DND-41 (cell line): ENCODE measurements at places on chromosomes 7 and 10.

- no peak overlapping the region for H3K27ac ChIP-seq
- H3K27me3 ChIP-seq, result no peaks in the 10 kb centered on the region
- no peaks in the 10 kb centered on the region for H3K4me1 ChIP-seq
- no peaks in the 10 kb centered on the region for H3K36me3 ChIP-seq
- no peak overlapping the region for H3K4me3 ChIP-seq
Observed at GRCh38 chr7:75967055-75967454, 27.3 kb downstream of the TMEM120A start.

GRCh38 chr10:28089467-28089866, 90.6 kb upstream of the ODAD2 start:
- no peak for DNase-seq
- no peaks in the 10 kb centered on the region for H3K36me3 ChIP-seq
- H3K4me3 ChIP-seq, result no peak overlapping the region
- H3K27me3 ChIP-seq, result no peaks in the 10 kb centered on the region
- no peaks in the 10 kb centered on the region for H3K4me1 ChIP-seq

GRCh38 chr7:144785521-144785920, 50.3 kb downstream of the TPK1 start:
- DNase-seq, result no peak
- H3K4me1 ChIP-seq, result no peaks in the 10 kb centered on the region
- no peak overlapping the region for H3K4me3 ChIP-seq
- H3K27ac ChIP-seq, result no peak overlapping the region
- no peaks in the 10 kb centered on the region for H3K36me3 ChIP-seq
- no peaks in the 10 kb centered on the region for H3K27me3 ChIP-seq

GRCh38 chr10:29861811-29862505, 197.4 kb downstream of the JCAD start:
- H3K27ac ChIP-seq, result peak overlapping the region; percentile 93
- H3K36me3 ChIP-seq, result no peaks in the 10 kb centered on the region
- H3K4me3 ChIP-seq, result no peak overlapping the region
- H3K4me1 ChIP-seq, result peaks cover 53% of the 10 kb centered on the region
- DNase-seq, result no peak
- no peaks in the 10 kb centered on the region for H3K27me3 ChIP-seq

- no peak for DNase-seq
- no peak overlapping the region for H3K27ac ChIP-seq
- peaks cover 6% of the 10 kb centered on the region; the same call in 1 of the 2 replicates for H3K36me3 ChIP-seq
- no peaks in the 10 kb centered on the region for H3K27me3 ChIP-seq
- H3K4me1 ChIP-seq, result no peaks in the 10 kb centered on the region
Observed at GRCh38 chr7:99123571-99124033, 20.3 kb downstream of the SMURF1 start.

- no peak overlapping the region for H3K4me3 ChIP-seq
- no peaks in the 10 kb centered on the region for H3K4me1 ChIP-seq
Observed at GRCh38 chr10:30184397-30185033, 125.1 kb upstream of the JCAD start.

DNA sequence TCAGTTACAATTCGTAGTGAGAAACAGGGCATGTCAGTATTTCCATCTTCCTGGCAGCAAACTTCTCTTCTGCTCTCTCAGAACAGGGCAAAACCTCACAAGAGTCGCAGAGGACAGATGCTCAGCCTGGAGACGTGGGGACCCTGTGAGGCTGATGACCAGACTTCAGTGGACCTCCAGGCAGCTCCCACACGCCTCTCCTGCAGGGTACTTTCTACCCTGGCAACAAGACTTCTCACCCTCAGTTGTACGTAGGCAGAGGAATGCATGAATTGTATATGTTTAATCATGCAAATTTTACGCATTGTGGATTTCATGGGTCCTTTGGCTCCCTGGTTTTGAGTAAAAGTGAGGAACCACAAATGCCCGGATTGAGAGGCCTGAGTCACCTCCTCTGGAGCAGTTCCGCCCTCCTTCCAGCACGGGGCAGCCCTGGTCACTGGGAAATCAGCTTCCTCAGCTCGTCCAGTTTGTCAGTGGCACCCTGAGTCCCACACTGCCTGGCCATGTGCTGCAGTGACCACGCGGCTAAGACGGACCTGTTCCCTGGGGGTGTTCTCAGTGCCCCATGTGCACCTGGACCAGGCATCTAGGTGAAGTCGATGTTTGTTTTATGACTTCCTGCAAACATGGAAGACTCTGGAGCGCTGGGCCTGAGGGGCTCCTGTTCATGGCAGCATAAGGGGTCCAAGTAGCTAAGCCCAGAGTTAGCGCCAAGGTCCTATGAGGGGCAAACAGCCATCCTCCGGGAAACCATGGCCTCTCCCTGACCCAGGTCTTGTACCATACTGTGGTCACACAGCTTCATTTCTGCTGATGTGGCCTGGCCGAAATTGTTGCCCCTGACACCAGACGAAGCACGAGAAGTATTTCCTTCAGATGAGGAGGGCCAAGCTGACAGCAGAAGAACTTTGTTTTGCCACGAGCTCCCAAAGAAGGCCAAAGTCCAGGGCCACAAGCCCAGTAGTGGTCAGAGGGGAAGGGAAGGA, 165.1 kb downstream of the TNS3 start:
- DNase-seq, result no peak
- no peak overlapping the region for H3K4me3 ChIP-seq
- no peak overlapping the region for H3K27ac ChIP-seq

DNA sequence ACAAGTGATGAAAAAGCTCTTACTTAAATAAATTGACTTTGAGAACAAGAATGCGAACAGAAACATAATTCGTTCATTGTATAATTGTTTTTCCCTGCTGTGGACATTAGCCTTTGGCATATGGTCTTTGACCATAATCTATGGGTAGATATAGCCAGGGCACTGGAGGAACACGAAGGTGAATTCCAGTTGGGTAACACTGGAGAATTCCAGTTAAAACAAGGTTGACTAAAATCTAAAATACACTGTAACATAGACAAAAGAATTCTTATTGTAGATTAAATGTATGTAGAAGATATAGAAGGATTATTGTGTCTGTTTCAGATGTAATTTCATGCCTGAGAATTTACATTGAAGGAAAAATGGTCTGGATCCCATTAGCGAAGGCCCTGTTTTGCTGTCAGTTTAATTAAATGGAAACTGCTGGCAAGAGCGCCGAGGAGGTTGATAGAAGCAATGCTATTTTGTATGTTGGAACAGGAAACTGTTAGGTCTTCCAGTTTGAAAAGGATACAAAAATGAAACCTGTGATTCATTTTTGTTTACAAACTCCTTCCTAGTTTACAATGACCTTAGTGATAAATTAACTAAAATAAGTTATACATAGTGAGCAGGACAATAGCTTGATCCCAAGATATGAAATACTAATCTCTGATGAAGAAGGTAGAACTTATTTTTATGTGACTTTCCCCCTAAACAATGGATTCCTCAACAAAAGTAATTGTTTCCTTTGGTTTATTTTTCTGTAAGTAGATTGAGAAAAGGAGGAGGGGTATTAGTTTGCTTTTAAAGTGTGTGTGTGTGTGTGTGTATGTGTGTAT, 68.9 kb downstream of the ARID5B start:
- H3K4me3 ChIP-seq, result no peak overlapping the region
- H3K27me3 ChIP-seq, result no peaks in the 10 kb centered on the region
- H3K27ac ChIP-seq, result no peak overlapping the region
- no peaks in the 10 kb centered on the region for H3K36me3 ChIP-seq

DNA sequence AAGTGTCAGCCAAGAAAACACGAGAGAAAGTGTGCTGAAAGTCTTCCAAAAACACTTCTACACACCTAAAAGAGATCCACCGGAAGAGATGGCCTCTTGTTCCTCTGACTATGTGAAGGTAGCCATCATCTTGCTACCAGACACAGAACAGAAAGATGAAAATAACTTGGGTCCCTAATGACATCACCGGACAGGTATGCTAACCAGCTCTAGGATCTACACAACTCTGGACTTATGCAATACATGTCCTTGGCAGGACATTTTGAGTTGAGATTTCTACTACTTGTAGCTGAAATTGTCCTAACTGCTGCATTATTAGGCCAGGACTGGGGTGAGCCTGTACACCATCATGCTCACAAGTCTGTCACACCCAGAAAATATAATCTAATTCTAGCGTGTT, 358.7 kb downstream of the ELMO1 start:
- peaks cover 11% of the 10 kb centered on the region for H3K36me3 ChIP-seq
- H3K4me1 ChIP-seq, result no peaks in the 10 kb centered on the region
- H3K27me3 ChIP-seq, result no peaks in the 10 kb centered on the region

DNA sequence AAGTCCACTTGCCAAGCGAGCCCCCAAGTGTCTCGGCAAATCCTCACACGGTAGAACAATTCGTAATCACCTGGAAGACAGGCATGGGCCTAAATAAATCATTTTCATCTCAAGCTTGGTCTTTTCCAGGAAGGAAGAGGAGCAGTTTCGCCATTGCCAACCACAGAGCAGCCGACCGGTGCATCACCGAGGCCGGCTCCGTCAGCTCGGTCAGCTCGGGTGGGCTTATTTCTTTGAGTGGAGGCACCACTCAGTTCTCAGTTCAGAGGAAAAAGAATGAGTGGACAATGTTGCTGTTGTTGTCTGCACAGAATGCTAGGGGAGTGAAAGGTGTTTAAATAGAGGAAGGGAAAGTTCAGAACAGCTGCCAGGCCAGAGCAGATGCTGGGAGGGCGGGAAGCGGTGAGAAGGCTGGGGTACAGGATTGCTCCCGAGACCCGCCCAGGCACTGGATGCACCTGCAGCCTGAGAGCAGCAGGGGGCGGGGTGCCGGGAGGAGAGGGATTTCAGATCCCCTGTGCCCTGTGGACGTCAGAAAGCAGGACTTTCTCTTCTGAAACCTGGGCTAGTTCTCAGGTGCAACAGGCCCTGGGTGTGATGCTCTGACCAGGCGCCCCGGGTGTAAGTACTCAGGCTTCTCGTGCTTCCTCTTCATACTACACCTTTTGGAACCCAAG, 17.7 kb upstream of the IGFBP3 start:
- H3K36me3 ChIP-seq, result no peaks in the 10 kb centered on the region
- no peak overlapping the region for H3K27ac ChIP-seq
- H3K4me3 ChIP-seq, result no peak overlapping the region
- H3K27me3 ChIP-seq, result no peaks in the 10 kb centered on the region
- no peak for DNase-seq

DNA sequence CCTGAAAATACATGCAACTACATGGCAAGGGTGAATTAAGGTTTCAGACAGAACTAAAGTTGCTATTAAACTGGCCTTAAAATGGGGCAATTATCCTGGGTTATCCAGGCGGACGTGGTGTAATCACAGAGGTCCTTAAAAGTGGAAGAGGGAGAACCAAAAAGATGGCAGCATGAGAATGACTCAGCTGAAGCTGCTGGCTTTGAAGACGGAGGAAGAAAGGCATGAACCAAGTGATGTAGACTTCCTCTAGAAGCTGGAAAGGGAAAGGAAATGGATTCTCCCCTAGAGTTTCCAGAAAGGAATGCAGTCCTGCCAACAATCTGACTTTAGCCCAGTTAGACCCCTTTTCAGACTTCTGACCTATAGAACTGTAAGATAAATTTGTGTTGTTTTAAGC, 27.0 kb upstream of the UBN2 start:
- H3K27ac ChIP-seq, result no peak overlapping the region
- H3K4me1 ChIP-seq, result no peaks in the 10 kb centered on the region
- no peak overlapping the region for H3K4me3 ChIP-seq
- H3K36me3 ChIP-seq, result no peaks in the 10 kb centered on the region

GRCh38 chr7:158707610-158708009, 3.0 kb upstream of the NCAPG2 start:
- no peaks in the 10 kb centered on the region for H3K27me3 ChIP-seq
- no peak overlapping the region for H3K27ac ChIP-seq
- H3K4me1 ChIP-seq, result peaks cover 25% of the 10 kb centered on the region
- H3K4me3 ChIP-seq, result no peak overlapping the region
- DNase-seq, result no peak

- no peak overlapping the region for H3K27ac ChIP-seq
- H3K27me3 ChIP-seq, result peaks cover 3% of the 10 kb centered on the region
- DNase-seq, result no peak
- H3K4me1 ChIP-seq, result no peaks in the 10 kb centered on the region
- no peaks in the 10 kb centered on the region for H3K36me3 ChIP-seq
Observed at GRCh38 chr10:20953120-20953519, 56.0 kb upstream of the NEBL start.

GRCh38 chr10:102243309-102243708, 2.0 kb upstream of the PITX3 start:
- DNase-seq, result no peak
- H3K36me3 ChIP-seq, result peaks cover 9% of the 10 kb centered on the region
- H3K27me3 ChIP-seq, result peaks cover under 1% of the 10 kb centered on the region
- no peak overlapping the region for H3K27ac ChIP-seq

- H3K27ac ChIP-seq, result no peak overlapping the region
- no peak overlapping the region for H3K4me3 ChIP-seq
- no peaks in the 10 kb centered on the region for H3K4me1 ChIP-seq
- H3K36me3 ChIP-seq, result no peaks in the 10 kb centered on the region
- no peak for DNase-seq
Observed at GRCh38 chr10:59698326-59698725, 11.3 kb downstream of the SLC16A9 start.

DNA sequence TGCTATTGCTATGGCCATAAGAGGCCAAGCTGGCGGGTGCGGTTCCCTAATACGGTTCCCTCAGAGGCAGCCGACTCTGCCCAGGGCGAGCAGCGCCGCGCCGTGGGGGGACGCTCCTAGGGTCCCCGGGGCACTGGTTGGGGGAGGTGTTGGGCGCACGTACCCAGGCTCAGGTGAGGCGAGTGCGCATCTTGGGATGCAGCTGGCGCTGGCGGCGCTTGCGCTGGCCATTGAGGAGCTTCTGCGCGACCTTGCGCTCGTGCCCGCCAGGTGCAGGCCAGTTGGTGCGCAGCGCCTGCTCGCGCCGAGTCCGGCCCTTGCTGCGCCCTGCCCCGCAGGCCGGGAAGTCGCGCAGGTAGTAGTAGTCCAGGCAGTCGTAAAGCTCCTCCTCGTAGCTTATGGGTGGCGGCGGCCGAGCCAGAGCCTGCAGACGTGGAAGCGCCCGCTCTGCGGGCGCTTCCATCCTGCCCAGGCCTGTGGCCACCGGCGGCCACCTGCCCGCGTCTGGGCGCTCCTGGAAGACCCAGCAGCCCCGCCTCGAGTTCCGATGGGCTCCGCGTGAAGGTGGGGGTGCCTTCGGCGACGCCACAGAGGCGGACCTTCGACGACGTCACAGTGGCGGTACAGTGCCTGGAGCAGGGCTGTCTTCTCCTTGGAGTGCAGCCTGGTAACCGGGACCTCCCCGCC, at the start of gene NUPR2:
Gene NUPR2, minus strand, starts transcription at position 566 of the 687 bp plus-strand sequence. Its CDS starts 103 bp downstream, at position 463.
- no peak within 1 kb of the TSS for H3K27ac ChIP-seq
- H3K36me3 ChIP-seq, result no peaks in the 10 kb centered on the region
- no peak within 1 kb of the TSS for H3K4me3 ChIP-seq
- no peaks in the 10 kb centered on the region for H3K4me1 ChIP-seq
- DNase-seq, result no peak

- H3K27ac ChIP-seq, result no peak overlapping the region
- H3K27me3 ChIP-seq, result no peaks in the 10 kb centered on the region
- no peaks in the 10 kb centered on the region for H3K4me1 ChIP-seq
- no peaks in the 10 kb centered on the region for H3K36me3 ChIP-seq
- no peak for DNase-seq
Observed at GRCh38 chr7:153320681-153321080, 561.1 kb downstream of the ACTR3B start.

GRCh38 chr10:23053036-23053435, 42.3 kb upstream of the MSRB2 start:
- no peaks in the 10 kb centered on the region for H3K4me1 ChIP-seq
- DNase-seq, result no peak
- no peak overlapping the region for H3K27ac ChIP-seq
- H3K27me3 ChIP-seq, result peaks cover 11% of the 10 kb centered on the region
- H3K4me3 ChIP-seq, result no peak overlapping the region
